ENCODE measurements at places on chromosomes 3 and 15. TPM values are rescaled to one million over a fixed set of nuclear protein-coding genes. Genes with fewer than 3 reads are reported as not detected.

The CCDC54 gene
- total RNA-seq = not detected

The APBA2 gene
- 15.9 TPM for total RNA-seq

The PLAAT1 gene
- total RNA-seq = 2.0 TPM

The PARL gene
- 53.2 TPM for total RNA-seq

The SLC28A2 gene
- total RNA-seq = not detected

The ZNF501 gene
- total RNA-seq = 1.7 TPM

The SLC51B gene
- total RNA-seq = not detected

The ITIH4 gene
- total RNA-seq = not detected

The COL6A6 gene
- total RNA-seq = not detected

The RBMS3 gene
- 9.4 TPM for total RNA-seq

The PLA2G4B gene
- total RNA-seq = 18.6 TPM

The CPA3 gene
- total RNA-seq = not detected

The SLC12A8 gene
- 8.0 TPM for total RNA-seq

The ELL3 gene
- 17.1 TPM for total RNA-seq

The PDE12 gene
- total RNA-seq = 22.8 TPM

The TMIE gene
- total RNA-seq = 0.14 TPM

The TAGLN3 gene
- total RNA-seq = 6.4 TPM

The ECE2 gene
- total RNA-seq = not detected

The CYP1A2 gene
- total RNA-seq = not detected

The CDHR4 gene
- not detected for total RNA-seq

The ITPKA gene
- 3.3 TPM for total RNA-seq

The C3orf49 gene
- total RNA-seq = not detected

The SSR3 gene
- 126 TPM for total RNA-seq

The TRPC1 gene
- 2.5 TPM for total RNA-seq

The MKRN2OS gene
- total RNA-seq = 3.1 TPM

The RAD51 gene
- total RNA-seq = 10.8 TPM

The SNX4 gene
- total RNA-seq = 23.1 TPM

The CACNA2D3 gene
- 0.14 TPM for total RNA-seq

The MEGF11 gene
- total RNA-seq = not detected

The AP3B2 gene
- not detected for total RNA-seq

The GATA2 gene
- total RNA-seq = not detected

The CTXN2 gene
- not detected for total RNA-seq

The MAGI1 gene
- 4.3 TPM for total RNA-seq

The SCG5 gene
- 1.3 TPM for total RNA-seq

The BLM gene
- total RNA-seq = 8.9 TPM

The CASR gene
- total RNA-seq = not detected

The HRG gene
- not detected for total RNA-seq

The PAQR5 gene
- 4.7 TPM for total RNA-seq

The PP2D1 gene
- not detected for total RNA-seq

The TMCO5A gene
- not detected for total RNA-seq

The NR2E3 gene
- not detected for total RNA-seq

The ZBBX gene
- total RNA-seq = not detected

The BFSP2 gene
- not detected for total RNA-seq

The LRRIQ4 gene
- total RNA-seq = not detected

The EAF2 gene
- 5.7 TPM for total RNA-seq

The IL16 gene
- total RNA-seq = 0.42 TPM

The CNTN4 gene
- not detected for total RNA-seq

The MRAS gene
- 2.7 TPM for total RNA-seq

The SCN11A gene
- total RNA-seq = not detected

The SYNPR gene
- not detected for total RNA-seq

The CHRD gene
- not detected for total RNA-seq

The RASGRP1 gene
- total RNA-seq = 0.85 TPM

The TTC23 gene
- total RNA-seq = 15.9 TPM

The KBTBD13 gene
- total RNA-seq = not detected

The AGBL1 gene
- not detected for total RNA-seq

The RAB11A gene
- total RNA-seq = 434 TPM

The SKOR1 gene
- total RNA-seq = 0.19 TPM

The IGF1R gene
- 28.0 TPM for total RNA-seq

The SLC2A2 gene
- total RNA-seq = not detected
